H9 (cell line): ENCODE measurements at places on chromosomes 5 and 9.

DNA sequence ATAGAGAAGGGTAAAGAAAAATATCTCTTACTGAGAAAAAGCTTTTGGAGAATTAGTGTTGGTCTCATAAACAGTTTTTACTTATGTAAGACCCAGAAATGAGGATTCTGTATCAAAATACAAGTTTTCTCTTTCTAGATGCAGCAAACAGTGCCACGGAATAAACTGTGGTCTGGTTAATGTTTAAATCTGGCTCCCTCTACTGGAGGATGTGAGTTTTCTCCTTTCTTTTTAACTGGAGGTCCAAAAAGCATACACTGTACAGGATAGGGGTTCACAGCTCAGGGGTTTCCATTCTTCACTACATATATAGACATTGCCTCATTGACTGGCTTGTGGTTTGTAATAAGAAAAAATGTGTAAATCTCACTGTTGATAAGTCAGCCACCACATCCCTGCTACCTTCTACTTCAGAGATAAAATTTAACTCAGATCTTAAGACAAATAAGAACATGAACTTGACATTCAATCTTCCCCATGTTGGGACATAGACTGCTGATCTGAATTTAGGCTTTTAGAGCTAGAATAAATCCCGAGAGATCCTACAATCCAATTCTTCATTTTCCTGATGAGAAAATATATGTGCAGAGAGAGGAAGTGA, 98.9 kb downstream of the CFAP95 start:
- no peak for DNase-seq

- DNase-seq: no peak
These were observed 400.0 kb downstream of the CTNND2 start for GRCh38 chr5:11504065-11504885.

- DNase-seq: peak; percentile 37
These were observed 411.5 kb downstream of the RASEF start for GRCh38 chr9:82651474-82651873.

DNA sequence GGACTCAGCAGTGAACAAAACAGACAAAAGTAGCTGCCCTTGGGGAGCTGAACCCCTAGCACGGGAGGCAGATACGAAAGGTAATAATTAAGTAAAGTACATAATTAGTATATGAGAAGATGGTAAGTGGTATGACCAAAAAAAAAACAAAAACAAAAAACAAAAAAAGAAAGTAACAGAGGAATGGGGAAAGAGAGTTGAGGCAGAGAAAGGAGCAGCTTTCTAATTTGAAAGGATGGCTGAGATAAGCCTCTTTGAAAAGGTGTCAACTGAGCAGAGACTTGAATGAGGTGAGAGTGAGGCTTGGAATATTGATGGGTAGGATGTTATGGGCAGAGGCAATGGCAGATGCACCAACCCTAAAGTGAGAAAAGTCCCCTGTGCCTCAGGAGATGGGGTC, 69.7 kb downstream of the CARTPT start:
- DNase-seq: no peak

- DNase-seq: no peak
These were observed 94.7 kb upstream of the ANKRD55 start for GRCh38 chr5:56327809-56328208.

DNA sequence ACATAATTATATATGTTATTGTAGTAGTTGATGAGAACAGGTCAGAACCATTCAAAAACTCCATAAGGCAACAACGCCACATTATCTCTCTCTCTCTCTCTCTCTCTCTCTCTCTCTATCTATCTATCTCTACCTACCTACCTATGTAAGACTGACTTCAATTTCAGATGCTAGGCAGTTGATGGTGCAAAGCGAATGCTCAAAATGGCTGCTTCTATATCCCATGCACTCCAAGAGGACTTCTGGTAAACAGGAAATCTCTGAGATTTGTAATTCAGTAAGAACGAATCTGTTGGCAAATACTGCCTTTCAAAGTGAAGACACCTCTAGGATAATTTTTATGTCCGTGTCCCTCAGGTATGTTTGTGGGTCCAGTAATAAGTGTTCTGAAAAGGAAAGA, 43.7 kb downstream of the MEF2C start:
- no peak for DNase-seq

GRCh38 chr5:175671013-175671412, 13.1 kb downstream of the HRH2 start:
- no peak for DNase-seq

- DNase-seq: no peak
These were observed 244.1 kb upstream of the ITGA1 start for GRCh38 chr5:52543594-52543993.
